ENCODE measurements at places on chromosomes 6 and 20.

- no peak for DNase-seq
Measured at GRCh38 chr20:50689864-50690649, 1.3 kb downstream of the RIPOR3 start.

DNA sequence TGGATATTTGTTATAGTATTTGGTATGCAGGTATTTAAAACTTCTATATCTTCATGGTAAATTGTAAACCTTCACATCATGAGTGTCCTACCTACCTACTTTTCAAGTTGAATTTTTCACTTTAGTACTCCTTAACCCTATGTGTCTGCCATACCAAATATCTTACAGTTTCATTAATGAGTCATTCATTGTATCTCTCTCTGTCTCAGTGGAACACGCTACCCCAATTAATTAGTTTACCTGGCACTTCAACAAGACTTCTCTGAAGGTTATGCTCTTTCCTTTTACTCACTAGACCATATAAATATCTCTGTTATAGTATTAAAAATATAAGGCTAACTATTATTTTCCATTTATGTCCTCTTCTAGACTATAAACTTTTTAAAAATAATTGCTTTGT lies 123.9 kb upstream of the GJE1 start:
- no peak for DNase-seq

GRCh38 chr20:44780226-44780625 lies 30.1 kb downstream of the RIMS4 start:
- peak; percentile 77 for DNase-seq

DNA sequence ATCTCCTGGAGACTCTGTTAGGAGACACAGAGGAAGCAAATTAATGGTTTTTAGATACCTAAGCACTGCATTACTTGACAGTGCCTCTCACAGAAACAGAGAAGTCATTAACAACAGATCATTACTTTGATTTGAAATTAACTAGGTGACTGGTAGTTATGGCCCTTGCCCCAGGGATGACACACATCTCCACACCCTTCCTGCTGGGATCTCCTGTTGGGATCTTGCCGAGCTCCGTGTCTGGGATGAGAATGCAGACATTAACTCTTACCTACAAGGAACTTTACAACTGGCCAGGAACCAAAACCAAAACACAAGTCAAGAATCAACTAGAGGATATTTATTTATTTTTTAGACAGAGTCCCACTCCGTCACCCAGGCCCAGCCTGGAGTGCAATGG lies 2.2 kb upstream of the PRELID3B start:
- DNase-seq: no peak

DNA sequence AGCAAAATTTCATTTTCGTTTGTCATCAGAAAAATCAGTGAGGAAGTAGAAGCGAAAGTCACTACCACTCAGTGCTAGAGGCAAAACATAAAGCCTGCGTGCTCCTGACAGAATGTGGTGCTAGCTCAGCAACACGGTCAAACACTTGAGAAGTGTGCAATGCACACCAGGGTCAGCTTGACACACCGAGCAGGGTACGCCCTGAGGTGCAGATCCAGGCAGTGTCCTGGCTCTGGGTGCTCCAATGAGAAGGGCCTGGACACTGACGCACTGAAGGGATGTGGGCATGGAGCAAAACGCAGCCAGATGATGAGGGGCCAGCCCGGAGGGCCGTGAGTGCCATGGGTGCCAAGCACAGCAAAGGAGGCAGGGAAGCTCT lies 5.9 kb downstream of the RNASET2 start:
- DNase-seq: no peak

- DNase-seq: no peak
Measured at GRCh38 chr6:67629258-67629657, 1005.8 kb upstream of the ADGRB3 start.

- DNase-seq: peak; percentile 65
Measured at GRCh38 chr6:57021086-57021720, 25.3 kb upstream of the KIAA1586 start.

DNA sequence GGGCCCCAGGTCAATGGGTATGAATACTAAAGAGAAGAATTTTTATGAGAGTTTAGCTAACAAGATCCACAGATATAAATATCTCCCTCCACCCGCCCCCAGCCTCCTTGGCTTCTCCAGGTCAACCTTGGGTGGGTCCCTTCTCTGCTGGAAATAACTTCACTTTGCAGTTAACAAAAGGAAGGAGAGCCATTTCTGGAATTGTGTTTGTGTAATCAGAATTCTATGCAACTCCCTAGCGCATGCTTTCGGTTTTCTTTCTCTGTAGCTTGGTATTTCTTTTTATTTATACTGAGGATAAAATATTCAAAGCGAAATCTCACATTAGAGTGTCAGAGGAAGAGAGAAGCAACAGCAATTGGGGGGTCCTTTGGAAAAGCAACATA lies 27.1 kb downstream of the RIPOR2 start:
- DNase-seq: no peak

DNA sequence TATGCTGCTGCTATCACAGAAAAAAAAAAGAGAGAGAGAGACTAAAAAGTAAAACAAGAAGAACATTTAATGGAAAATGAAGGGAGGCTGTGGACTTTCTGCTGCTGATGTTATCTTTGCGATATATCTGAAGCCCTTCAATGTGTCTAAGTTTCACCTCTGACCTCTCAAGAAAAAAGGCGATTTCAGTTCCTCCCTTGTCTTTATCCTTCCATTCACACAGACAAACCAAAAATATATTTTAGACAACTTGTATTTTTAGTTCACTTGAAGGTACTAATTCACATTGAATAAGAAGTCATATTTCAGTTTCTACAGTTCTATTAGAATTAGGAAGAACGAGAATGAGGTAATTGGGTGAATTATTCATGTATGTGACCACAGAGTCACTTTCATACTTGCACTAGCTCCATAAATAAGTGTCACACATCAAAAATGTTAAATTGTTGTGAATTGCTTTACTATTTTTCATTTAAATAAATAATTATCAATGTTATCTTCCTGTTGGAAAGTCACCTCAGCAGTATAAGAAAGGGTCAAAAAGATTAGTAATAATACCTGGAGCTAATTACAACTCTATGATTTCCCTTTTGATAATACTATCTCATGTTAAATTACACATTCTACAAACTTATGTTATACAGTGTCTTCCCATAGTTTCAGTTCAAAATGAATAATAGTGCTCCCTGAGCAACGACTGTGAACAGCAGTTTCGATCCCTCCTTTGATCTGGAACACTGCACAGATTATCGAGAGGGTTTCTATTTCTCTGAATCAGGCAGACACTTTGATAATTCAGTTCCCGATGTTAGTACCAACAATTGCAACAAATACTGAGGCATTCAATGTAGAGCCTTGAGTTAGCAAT lies 85.2 kb upstream of the PLCB4 start:
- DNase-seq: no peak

DNA sequence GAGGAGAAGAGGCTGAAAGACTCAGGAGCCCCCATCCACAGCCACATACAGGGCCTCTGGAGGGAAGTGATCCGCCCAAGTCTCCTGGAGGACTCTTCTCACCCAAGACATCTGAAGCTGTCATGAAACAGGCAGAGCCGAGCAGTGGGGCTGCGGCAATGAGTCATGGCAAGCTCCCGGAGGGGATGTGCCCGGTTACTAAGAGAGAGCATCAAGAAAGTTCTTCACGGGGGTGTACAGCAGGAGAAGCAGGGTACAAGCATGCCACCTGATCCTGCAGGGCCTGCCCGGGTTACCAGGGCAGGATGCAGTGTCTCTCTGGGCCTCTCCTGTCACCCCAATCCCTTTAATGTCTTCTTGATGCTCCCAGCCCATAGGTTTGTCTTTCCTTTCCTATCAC lies 21.1 kb downstream of the TRIM26 start:
- DNase-seq: no peak

DNA sequence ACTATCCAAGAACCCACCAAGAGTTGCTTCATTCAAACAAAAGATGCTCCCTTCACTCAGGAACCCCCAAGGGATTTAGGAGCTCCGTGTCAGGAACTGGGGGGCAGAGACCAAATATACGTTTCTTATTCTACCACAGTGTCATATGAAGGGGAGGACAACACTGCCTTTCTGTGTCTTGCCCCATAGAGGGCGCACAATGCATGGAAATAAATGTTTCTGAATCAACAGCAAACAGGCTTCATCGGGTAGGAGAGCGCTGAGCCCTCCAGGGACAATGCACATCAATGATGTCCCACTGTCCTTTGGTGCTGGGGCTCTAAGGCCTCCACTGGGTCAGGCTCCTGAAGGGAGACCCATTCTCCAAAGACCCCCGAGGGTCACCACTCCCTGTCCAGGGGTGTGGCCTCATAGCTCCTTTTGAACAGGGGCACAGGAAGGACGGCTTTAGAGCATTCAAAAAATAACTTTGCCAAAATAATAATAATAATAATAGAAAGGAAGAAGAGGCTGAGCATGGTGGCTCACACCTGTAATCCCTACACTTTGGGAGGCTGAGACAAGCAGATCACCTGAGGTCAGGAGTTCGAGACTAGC lies 31.1 kb downstream of the PLG start:
- DNase-seq: peak; percentile 69

GRCh38 chr20:60262967-60263603 lies 304.9 kb downstream of the CDH26 start:
- peak; percentile 82 for DNase-seq

DNA sequence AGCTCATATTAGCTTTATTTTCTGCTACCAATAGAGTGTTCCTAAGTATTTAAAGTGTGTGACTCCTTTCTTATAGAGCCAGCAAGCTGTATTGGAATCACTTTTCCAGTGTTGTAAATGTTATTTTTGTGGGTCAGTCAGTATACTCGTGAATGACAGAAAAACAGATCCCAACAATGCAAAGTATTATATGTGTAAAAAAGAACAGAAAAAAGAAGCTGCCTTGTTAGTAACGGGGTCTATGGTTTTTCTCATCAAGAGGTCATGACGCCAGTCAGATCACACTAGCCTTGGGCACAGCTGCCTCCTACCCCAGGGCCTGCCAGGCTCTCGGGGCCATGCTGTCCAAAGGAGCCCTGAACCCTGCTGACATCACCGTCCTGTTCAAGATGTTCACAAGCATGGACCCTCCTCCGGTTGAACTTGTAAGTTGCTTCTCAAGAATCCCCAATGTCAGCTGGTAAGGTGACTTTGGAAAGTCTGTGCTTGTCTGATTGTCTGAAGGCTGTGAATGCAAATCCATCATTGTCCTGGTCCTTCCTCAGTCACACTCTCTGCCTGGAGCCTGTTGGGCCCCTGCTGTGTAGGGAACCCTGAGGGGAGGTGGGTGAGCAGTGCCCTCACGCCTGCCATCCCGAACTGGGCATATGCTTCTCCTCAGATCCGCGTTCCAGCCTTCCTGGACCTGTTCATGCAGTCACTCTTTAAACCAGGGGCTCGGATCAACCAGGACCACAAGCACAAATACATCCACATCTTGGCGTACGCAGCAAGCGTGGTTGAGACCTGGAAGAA lies 9.8 kb downstream of the NELFCD start:
- DNase-seq: no peak

- no peak for DNase-seq
Measured at GRCh38 chr6:33996120-33996475, 149.8 kb downstream of the GRM4 start.

DNA sequence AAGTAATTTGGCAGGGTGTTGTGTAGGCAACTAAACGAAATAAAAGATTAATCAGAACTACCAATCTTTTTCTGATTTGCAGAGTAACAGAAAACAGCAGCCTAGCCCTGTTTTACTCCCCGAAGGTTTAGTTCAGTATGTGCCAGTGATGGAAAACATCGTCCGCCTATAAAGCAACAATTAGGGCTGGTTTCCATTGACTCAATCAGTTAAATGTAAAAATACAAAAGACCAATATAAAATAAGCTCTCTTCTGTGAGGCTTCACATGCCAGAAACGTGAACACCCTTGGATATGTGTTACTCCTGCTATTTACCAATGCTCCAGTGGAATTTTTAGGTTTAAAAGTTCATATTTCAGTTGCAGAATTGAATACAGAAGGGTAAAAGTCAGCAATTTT lies 210.5 kb upstream of the RSPO3 start:
- no peak for DNase-seq

- no peak for DNase-seq
Measured at GRCh38 chr6:116221067-116221466, 32.8 kb downstream of the TSPYL4 start.
